Left ventricle myocardium superior (tissue), 1 donor: ENCODE measurements at places on chromosomes 3 and 15.

GRCh38 chr3:9881441-9881840 lies 1.4 kb upstream of the CIDEC start:
- no peak for DNase-seq

DNA sequence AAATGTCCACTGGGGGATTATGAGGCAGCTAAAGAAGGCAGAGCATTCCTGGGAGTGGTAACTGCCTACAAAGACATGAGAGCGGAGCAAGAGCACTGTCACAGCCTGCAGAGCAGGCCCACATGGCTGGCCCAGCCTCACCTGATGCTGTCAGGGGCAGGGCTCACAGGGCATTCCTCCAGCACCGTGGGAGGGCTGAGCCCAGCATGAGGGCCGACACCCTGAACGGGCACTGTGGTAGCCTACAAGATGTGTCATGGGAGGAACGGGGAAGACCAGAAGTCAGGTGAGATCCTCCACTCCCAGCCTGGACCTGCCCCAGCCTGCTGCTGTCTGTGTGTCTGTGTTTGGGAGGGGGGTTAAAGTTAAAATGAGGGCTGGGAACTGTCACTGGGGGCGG lies 30.1 kb downstream of the CCDC12 start:
- DNase-seq: no peak

DNA sequence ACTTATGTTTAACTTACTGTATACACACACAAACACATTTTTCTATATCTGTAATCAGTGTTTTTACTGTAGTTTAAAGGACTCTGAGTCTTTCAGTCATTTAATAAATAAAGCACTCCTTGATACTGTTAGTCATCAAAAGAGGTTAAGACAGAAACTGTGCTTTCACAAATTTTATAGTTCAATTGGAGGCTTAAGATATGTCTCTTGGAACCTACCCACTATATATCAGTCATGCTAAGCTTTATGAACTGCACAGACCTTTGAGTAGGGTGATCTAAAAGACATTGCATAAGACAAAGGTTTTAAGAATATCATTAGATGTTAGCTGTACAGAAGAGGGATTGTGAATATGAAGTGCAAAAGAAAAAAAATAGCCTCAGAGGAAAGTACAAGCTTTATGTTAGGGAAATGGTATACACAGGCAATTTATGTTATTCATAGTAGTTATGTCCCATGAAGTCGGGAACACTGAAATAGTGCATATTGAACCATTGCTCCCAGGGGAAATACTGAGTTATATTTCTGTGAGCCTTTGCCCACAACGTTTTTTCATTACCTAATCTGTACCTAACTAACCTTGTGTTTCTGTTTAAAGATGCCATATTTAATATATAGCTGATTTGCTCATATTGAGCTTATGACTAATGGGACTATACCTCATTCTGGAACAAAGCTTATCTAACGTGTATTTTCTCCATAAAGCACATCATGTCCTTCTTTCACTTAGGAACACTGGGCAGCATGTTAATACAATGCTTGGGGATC lies 19.7 kb downstream of the CHMP2B start:
- no peak for DNase-seq

- no peak for DNase-seq
Observed at GRCh38 chr3:154783061-154783460, 297.1 kb upstream of the MME start.

GRCh38 chr3:9875448-9875847 lies 4.6 kb downstream of the CIDEC start:
- no peak for DNase-seq
